ENCODE measurements at places on chromosomes 4 and X.

GRCh38 chr4:182451441-182451840 lies 208.2 kb downstream of the TENM3 start:
- DNase-seq: no peak

DNA sequence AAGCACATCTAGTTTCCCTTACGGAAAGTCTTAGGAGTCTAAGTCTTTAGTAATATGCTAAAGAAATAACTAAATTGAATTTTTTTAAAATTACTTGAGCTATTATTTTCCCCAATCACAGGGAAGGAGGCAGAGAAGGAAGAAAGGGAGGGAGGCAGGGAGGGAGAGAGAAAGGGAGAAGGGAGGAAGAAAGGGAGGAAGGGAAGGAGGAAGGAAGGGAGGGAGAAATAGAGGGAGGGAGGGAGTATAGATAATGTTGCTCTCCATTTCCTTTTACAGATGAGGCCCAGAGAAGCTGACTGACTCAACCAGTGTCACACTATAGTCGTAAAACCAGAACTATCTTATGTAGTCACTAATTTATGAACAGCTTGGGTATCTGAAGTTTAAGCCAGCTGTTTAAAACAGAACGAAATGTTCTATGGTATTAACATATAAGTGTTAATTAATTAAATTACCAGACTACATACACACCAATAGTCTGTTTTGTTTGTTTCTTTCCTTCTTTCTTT lies 14.6 kb downstream of the SH3RF1 start:
- DNase-seq: no peak

DNA sequence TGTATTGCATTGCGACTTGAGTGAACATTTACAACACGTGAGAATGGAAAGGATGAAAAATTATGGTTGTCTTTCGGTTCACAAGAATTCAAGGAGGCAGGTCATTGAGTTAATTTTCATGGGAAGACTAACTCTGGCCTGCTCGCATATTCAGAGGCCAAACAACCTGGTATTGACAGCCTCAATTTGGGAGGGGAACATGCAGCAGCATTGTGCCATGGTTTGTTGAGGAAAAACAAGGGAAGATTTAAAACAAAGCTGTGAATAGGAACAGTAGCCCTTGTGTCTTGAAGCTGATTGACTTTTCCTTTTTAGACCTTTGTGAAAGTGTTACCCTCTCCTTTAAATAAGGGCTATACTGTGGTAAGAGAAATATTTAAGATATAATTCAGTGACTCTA lies 31.9 kb downstream of the FAT4 start:
- DNase-seq: no peak

- DNase-seq: no peak
Observed at GRCh38 chr4:151031831-151032605, 16.9 kb upstream of the LRBA start.

DNA sequence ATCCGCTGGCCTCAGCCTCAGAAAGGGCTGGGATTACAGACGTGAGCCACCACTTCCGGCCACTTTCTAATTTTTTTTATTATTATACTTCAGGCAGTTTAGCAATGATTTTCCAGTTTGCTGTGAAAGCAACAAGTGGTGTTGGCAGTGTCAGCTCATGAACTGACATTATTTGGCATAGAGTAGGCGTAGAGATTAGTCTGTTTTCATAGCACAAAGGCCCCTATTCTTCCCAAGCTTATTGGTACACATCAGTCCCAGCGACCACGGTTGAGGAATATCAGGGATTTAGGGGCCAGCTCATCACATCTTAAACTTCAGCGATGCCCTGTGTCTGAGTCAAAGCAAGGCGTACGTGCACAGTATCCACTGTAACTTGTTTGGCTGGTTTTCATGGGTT lies 53.0 kb upstream of the RASSF6 start:
- DNase-seq: no peak

- no peak for DNase-seq
Observed at GRCh38 chrX:9466124-9466495, 1.3 kb downstream of the TBL1X start.

GRCh38 chr4:101806914-101807313 lies 16.4 kb downstream of the BANK1 start:
- no peak for DNase-seq

GRCh38 chrX:19723427-19723826 lies 164.0 kb downstream of the SH3KBP1 start:
- no peak for DNase-seq

DNA sequence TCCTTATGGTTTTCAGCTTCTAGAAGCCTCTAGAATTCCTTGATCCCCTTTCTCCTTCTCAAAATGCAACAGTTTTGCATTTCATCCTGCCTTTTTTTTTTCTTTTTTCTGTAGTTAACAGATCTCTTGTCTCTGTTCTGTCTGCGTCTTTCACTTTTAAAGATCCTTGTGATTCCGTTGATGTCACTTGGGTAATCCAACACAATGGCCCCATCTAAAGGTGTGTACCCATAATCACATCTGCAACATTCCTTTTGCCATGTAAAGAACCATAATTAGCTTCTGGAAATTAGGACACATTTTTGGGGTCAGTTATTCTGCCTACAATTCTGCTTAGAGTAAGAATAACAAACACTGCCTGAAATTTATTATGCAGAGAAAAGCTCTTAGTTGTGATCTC lies 1180.9 kb upstream of the ADGRL3 start:
- no peak for DNase-seq

GRCh38 chr4:150572704-150573504 lies 9.0 kb upstream of the MAB21L2 start:
- no peak for DNase-seq

DNA sequence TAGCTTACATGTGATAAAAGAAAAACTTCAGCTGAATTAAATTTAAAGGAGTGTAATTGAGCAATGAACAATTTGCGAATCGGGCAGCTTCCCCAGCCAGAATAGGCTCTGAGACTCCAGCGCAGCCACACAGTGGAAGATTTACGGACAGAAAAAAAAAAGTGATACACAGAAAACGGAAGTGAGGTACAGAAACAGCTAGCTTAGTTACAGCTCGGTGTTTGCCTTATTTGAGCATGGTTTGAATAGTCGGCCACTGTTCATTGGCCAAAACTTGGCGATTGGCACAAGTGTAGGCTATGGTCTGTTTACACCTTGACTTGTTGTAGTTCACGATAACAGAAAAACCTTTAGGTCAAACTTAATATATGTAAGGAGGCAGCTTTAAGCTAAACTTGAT lies 16.7 kb upstream of the SUPT20HL1 start:
- DNase-seq: no peak

- DNase-seq: no peak
Observed at GRCh38 chr4:82688091-82688795, 110.4 kb downstream of the SCD5 start.

- no peak for DNase-seq
Observed at GRCh38 chr4:153426207-153426885, 39.8 kb upstream of the TMEM131L start.

- DNase-seq: no peak
Observed at GRCh38 chr4:165678236-165678935, 194.7 kb upstream of the TLL1 start.

DNA sequence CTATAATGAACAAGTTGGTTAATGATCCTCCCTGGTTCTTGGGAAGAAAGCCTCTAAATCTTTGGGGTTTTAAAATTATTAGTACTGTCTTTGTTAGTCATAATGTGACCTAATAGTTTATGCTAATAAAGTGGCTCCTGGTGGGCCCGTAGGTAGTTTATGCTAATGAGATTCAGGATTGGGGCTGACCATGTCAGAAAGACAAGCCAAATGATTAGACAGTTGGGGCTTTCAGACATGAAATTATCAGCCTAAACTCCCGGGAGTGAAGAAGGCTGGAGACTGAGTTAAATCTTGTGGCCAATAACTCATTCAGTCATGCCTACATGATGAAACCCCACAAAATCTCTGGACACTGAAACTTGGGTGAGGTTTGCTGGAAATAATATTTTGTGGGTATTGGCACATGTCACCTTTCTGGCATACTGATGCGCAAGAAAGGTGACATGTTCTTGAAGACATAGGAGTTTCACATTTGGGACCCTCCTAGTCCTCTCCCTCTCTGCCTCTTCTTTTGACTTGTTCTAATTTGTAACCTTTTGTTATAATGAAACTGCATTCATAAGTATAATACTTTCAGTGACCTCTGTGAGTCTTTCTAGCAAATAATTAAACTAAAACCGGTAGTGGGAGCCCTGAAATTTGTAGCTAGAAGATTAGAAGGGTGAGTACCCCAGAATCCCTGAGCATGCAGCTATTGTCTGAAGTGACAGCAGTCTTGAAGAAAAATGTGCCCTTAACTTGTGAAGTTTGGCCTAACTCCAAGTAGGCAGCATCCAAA lies 196.8 kb upstream of the FSTL5 start:
- DNase-seq: no peak

- DNase-seq: no peak
Observed at GRCh38 chrX:94758130-94758529, 1084.1 kb downstream of the FAM133A start.

DNA sequence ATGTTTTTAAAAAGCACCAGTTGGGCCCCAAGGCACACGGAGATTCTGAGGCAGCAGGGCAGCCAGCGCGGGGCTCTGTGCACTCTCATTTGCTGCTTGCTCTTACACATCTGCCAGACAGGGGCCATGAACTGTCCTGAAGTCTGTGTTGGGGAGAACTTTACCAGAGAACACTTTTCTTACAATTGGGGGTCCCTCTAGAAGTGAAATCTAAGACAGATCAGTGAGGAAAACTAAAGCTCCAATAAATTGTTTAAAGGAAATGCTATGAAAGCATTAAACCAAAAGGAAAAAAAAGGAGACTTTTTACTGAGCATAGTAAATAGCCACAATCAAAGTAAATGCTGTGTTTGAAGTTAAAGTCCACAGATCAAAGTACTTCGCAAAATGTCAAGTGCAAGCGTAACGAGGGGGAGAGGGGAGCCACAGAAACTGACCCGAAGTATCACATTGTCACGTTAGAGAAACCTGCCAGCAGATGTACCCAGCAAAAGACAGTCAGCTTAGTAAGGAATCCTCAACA lies 37.8 kb downstream of the SORBS2 start:
- DNase-seq: no peak
